ENCODE measurements at places on chromosomes 2 and 18.

GRCh38 chr2:206217743-206218142 is 56.7 kb upstream of the ZDBF2 start:
- DNase-seq, result no peak

DNA sequence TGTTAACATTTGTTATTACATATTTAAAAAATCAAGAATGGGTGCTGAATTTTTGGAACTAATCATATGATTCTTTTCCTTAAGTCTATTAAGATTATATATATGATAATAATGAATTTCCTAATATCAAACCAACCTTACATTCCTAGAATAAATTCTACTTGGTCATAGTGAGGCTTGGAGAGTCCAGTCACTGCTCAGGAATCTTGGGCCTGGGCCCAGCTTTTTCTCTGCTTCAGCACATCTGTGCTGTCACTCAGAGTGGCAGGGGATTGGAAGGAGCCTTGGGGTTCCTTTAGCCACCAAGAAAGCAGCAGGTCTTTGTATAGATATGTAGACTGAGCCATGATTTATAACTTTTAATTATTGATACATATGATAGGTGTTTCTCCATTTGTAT is 19.9 kb upstream of the ZAP70 start:
- no peak for DNase-seq

DNA sequence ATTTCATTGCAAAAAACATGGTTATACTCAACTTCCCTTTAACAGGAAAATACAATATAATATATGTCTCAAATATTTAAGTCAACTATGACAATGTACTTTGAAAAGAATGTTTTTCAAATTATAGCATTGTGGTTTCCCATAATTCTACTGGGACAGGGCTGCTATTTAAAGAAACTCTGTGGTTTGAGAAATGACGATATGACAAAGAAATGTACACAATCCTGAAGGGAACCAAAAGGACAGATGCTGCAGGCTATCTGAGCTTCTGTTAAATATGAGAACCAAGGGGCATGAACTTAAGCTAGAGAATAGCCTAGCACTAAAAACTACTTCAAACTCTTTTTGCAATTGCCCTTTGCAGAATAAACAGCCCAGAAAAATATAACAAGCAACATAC is 415.9 kb downstream of the GRB14 start:
- no peak for DNase-seq

GRCh38 chr2:55926246-55926645 is 2.7 kb upstream of the EFEMP1 start:
- DNase-seq, result no peak

DNA sequence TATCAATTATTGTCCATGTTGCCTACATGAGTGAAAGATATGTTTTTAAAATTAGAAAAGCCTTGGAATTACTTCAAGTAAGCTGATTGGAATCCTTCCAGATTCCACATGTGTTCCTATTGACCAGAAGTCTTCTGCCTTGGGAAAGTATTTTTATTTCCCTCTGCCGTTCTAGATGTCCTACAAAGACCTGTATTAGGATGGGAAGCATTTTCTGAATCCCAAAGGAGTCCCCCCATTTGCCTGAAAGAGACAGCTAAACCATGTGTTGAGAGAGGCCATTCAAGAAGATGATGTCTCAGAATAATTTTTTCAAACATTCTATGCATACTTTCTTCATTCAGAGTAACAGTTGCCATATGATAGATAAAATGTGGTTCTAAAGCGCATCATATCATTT is 19.0 kb upstream of the MYO1B start:
- DNase-seq, result no peak

DNA sequence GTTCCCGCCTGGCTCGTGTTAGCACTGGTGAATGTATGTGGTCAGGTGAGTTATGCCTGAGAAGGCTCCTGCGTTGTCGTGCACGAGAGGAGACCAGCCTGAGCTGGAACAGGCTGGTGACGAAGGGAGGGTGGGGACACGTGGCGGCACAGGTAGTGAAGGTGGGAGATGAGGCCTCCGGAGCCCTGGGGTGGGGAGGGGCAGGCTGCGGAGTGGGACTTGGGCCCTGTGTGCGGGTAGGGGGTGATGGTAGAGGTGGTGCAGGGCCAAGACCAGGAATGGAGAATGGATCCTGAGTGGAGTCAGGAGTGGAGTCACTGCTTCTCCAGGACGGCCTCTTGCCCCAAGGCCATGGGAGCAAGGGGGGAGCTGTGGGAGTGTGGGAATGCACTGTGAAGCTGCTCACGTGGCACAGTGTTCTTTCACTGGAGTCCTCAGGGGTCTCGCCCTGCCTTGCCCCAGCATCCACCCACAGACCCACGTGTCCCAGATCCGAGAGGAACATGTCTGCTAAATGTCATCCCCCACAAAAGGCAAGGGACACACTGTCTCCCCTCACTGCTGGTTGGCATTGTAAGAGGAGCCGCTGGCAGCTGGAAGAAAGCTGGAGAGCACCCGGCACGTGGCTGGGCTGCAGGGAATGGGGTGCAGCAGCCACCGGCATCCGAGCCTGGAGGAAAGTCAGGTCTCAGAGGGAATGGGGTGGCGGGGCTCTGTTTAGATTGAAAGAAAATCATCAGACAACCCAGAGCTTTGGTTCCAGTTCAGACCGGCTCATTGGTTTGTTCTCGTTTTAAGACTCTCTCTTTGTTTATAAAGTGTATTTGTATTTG is 63.7 kb downstream of the CYP26B1 start:
- no peak for DNase-seq

- DNase-seq, result no peak
Observed at GRCh38 chr2:217858519-217859491, 144.0 kb downstream of the TNS1 start.

DNA sequence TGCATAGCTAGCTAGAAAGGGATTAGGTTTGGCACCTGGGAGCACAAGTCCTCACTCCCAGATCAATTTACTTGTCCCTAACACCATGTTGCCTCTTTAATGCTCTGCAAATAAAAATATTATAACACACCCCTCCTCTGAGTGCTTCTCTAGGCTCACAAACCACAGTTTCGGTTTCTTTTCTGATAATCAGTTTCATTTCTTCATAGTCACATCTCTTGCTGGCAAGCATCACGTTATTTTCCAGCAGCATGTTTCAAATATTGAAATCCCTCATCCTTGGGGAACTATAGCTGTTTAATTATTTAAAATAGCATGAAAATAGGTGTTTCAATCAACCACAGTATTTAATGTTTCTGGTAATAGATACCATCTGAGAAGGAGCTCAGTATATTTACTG is 13.9 kb upstream of the SMCHD1 start:
- peak; percentile 56 for DNase-seq

GRCh38 chr2:122886479-122887145 is 1131.2 kb downstream of the TSN start:
- no peak for DNase-seq

GRCh38 chr2:158716921-158717320 is 78.2 kb upstream of the DAPL1 start:
- no peak for DNase-seq

DNA sequence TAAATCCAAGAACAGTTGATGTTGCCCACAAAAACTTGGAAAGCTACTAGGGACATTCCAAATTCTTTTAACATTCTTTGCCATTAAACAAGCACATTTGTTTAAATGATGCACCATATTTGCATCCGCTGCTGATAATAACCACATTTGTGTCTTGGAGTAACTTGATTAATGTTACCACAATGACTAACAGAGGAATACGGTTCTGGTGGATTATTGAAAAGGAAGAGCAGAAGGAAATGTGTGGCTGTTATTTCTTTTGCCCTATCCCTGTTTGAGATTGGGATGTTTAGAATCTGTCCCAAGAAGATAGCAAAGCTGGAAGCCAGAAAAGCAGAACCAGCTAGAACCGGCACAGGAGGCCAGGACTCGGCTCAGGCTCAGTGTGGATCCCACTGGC is 39.2 kb upstream of the RASGRP3 start:
- no peak for DNase-seq

GRCh38 chr2:133955169-133955568 is 298.7 kb upstream of the MGAT5 start:
- no peak for DNase-seq
